CD14-positive monocyte (primary cell): ENCODE measurements at places on chromosomes 16 and 17. TPM values are rescaled to one million over a fixed set of nuclear protein-coding genes. Genes with fewer than 3 reads are reported as not detected.
A peak's percentile ranks its signal among the peaks of the same experiment; 100 is the strongest.

DNA sequence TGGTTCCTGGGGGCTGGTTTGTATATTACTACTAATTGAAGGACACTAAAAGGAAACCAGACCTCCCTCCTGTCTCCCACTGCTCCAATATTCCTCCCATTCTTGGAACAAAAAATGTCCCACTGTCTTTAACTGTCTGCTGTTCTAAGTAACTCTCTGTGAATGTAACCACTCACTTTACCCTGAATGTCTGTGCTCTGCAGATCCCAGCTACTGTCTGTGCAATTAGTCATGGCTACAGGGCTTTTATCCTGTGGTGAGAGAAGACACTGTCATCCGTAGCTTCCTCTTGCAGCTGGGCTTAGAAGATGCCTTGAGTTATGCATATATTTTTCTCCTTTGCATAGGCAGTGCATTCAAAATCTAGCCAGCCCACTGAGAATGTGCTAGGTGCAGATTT is 853.8 kb downstream of the CDH8 start:
- no peak for DNase-seq

DNA sequence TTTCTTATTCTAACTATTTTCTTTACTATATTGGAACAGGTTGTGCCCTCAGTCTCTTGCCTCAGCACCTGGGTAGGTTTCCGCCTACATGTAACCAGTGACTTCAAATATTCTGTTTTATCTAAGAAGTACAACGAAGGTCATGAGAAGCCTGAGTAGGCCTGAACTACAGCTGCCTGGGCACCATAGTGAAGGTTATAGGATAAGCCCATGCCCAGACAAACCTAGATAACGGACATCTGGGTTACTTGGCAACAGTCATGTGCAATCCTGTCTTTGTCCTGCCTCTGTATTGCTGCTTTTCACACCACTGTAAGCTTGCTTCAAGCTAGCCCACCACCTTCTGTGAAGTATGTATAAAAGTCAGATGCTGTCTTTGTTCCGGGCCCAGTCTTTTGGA is 25.4 kb upstream of the ARL4D start:
- no peak for DNase-seq

DNA sequence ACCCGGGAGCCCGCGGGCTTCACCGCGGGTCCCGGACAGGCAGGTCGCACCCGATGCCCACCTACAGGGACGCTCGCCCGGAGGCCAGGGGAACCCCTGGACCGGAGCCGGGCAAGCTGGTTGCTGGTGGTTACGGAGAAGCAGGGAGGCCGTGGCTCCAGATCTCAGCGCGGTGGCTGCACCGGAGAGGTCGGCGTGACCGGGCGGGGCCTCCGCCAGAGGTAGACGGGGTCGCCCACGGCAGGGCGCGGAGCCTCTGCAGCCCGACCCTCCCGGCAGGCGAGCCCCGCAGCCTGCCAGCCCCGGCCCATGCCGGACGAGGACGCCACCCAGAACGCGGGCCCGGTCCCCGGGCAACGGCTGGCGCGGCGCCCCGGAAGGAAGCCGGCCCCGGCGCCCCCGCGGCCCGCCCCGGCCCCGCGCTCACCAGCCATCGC is 341 bp downstream of the PCYT2 start:
- no peak for DNase-seq

DNA sequence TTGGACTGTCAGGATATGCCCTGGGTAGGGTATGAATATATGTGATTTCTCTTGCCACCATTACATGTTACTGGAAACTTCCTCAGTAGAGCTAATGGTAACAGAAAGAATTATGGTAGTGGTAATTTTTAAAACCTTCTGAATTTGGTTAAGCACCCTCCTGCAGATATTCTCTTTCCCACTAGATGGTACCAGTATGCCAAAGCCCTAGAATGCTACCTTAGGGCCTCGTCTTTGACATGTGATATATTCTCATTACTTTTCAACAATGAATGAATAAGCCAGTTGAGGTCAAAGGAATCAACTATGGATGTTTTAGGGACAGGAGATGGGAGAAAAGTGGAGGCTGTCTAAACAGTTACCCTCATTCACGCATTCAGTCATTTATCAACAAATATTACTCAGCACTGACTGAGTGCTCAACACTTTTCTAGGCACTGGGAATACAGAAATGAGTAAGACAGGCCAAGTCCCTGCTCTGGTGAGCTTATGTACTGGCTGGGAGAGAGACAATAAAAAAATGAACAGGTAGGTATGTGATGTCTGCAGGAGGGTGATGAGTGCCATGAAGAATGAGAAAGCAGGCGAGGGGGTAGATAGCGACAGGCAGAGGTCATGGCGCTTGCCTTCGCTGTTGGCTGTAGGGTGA is 14.7 kb downstream of the CDH13 start:
- DNase-seq = no peak

DNA sequence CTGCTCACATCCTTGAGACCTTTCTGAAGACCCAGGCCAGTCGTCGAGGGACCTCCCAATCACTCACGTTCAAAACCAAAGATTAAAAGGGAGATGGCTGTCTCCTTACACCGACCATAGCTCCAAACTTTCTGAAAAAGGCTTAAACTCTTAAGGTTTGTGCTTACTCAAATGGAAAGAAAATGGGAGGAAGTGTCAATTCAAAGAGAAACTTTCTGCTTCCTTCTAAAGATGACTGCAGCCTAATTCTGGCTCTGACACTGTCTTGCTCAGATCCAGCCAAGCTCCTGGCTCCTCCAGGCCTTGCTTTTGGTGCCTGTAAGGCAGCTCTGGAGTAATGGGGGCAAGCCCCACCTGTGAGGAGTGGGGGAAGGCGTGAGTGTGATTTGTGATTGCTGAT is 54.9 kb upstream of the WSB1 start:
- peak; percentile 57 for DNase-seq

DNA sequence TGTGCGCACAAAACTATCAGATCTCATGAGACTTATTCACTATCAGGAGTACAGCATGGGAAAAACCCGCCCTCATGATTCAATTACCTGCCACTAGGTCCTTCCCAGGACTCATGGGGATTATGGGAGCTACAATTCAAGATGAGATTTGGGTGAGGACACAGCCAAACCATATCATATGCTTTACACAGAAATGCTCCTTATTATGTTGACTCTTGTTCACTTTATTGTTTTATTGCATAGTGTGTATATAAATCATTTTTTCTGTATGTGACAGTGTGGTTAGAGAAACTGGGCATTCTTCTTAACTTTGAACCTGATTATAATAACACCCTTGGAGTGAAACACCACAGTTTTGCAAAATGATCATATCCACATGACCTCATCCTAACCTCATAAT is 212.8 kb upstream of the TNRC6C start:
- DNase-seq = no peak

DNA sequence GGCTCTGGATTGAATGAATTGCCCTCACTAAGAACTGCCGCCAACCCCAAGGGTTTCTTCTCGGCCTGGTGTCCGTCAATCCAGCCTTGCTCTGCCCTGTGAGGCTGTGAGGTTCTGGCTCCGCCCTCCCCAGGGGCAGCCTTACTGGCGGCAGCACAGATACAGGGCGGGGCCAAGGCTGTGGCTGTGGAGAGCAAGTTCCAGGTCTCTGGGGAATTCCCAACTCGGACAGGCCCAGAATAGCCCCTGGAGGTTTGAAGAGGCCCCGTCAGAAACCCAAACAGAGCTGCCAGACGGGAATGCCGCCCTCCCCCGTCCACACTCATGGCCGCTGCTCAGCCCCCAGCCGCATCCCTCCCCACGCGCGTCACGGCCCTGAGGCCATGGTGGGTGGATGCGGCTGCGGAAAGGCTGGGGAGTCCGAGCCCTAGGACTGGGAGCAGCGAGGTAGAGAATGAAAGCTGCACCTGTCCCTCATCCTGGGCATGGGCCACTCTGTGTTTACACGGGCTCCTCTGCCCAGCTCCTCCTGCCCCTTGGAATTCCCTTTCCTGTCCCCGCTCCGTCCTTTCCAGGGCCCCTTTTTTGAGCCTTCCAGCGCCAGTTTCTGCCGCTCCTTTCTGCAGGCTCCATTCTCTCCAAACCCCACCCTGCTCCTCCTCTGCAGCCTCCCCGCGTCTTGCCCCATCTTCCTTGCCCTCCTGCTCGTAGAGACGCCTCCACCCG is 660 bp upstream of the PRRT2 start:
- peak; percentile 82 for DNase-seq

- no peak for DNase-seq
Measured at GRCh38 chr17:73278049-73278464, 16.4 kb upstream of the CPSF4L start.

DNA sequence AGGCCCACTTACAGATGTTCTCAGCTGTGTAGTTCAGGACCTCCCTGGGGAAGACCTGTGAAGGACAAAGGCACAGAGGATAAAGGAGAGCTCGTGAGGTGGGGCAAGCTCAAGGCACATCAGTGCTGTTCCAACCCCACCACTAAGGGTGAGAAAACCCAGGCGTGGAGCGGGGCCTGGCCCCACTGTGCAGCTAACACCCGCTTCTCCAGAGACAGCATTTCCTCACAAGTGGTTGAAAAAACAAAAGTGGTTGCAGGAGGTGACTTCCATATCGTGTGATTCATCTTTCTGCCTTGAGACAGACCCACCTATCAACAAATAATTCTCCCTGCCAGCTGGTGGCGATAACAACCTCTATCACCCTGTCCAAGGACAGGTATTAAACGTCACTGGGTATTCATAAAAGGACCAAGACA is 30.0 kb downstream of the SNN start:
- DNase-seq = no peak

DNA sequence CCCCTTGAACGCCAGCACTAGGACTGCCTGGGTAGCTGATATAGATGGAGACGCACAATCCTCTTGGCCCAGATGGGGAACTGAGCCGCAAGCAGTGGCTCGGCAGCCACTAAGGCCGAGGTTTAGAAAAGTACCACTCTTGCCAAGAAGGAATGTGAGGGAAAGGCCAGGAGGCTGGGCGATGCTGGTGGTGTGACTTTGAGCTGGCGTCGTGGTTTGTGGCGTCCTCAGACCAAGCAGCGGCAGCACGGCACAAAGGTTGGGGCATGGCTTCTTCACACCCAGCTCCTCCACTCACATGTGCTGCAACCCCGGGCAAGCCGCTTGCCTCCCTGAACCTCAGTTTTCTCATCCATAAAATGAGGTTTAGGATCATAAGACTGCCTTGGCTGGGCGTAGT is 15.6 kb downstream of the DCAKD start:
- DNase-seq = no peak

DNA sequence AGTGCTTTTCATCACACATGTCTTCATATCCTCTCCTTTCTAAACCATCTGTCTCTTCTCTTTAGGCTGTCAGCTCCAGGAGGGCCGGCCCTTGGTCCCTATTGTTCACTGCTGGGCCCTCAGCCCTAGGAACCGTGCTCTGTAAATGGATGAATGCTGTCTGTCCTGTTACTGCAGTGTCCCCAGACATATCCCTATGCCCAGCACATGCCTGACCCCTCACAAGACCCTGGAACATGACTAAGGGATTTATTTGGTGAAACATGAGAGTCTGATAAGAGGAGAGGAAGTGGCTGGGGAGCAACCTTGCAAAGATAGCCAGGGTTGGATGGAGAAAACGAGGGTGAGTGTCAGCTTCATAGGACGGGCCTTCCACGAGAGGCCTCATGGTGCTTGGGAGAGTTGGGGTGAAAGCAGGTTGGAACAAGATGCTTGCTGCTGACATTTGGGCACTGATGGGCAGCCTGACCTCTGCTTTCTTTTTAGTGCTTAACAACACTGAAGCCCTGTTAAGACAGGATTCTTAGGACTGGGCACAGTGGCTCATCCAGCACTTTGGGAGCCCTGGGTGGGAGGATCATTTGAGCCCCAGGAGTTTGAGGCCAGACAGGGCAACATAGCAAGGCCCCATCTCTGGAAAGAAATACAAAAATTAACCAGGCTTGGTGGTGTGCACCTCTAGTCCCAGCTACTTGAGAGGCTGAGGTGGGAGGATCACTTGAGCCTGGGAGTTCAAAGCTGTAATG is 39.0 kb downstream of the ABCC1 start:
- DNase-seq = no peak

- no peak for DNase-seq
Measured at GRCh38 chr16:3256866-3257465, 533 bp upstream of the MEFV start.

GRCh38 chr17:75570772-75571171 is 16.8 kb upstream of the MYO15B start:
- DNase-seq = no peak

DNA sequence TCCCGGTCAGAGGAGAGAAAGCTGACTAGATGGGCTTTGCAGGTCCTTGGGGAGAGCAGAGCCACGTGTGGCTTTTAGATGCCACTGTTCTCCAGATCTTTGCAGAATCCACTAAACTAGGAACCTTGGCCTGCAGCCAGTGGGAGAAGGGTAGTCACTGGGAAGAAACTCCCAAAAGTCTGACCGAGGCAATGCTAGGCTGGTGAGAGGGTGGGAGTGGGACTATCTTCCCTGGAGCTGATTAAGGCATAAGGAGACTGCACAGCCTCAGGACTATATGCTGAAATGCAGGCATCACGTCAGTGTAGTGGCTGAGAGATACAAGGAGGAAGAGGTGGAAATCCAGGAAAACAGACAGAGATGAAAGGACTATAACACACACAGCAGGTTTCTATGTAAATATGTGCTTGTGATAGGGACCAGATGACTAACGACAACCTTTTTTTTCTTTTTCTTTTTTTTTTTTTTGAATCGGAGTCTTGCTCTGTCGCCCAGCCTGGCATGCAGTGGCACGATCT is 2.2 kb upstream of the GSDMA start:
- DNase-seq = no peak

DNA sequence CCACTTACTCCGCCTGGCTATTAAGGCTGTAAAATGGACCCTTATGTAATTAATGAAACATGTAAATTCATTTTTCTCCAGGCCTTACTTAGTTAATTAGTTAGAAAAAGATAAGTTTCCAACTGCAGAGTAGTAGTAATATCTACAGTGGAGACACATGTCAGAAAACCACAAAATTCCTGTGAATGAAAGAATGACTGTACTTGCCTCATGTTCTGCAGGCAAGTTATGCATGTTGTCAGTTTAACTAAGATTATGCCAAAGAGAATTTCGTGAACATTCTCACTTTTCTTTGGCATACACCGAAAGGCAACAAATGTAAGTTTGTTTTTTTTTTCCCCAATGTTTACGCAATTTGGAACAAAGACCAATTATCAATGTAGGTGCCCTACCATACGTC is 16.8 kb upstream of the CCL1 start:
- no peak for DNase-seq

Gene CD300LB
- 68.9 and 92.9 TPM in 2 replicates for polyA plus RNA-seq

Gene IGFBP4
- polyA plus RNA-seq = not detected

Gene SULT1A4
- polyA plus RNA-seq = 13.8 and 13.9 TPM in 2 replicates

Gene ACSM2A
- polyA plus RNA-seq = not detected in 2 replicates

Gene FAM171A2
- not detected for polyA plus RNA-seq

Gene MAF
- polyA plus RNA-seq = not detected
